NCI-H774 (cell line): ENCODE measurements at places on chromosomes 11 and 22.
A peak's percentile ranks its signal among the peaks of the same experiment; 100 is the strongest.

- DNase-seq: no peak
These were observed 11.0 kb downstream of the XRRA1 start for GRCh38 chr11:74937696-74938475.

GRCh38 chr11:35376613-35377012 lies 42.7 kb downstream of the SLC1A2 start:
- DNase-seq: no peak

- no peak for DNase-seq
These were observed 76.5 kb downstream of the PDE2A start for GRCh38 chr11:72597721-72598120.

GRCh38 chr11:43802509-43802908 lies 78.1 kb upstream of the ALKBH3 start:
- no peak for DNase-seq

DNA sequence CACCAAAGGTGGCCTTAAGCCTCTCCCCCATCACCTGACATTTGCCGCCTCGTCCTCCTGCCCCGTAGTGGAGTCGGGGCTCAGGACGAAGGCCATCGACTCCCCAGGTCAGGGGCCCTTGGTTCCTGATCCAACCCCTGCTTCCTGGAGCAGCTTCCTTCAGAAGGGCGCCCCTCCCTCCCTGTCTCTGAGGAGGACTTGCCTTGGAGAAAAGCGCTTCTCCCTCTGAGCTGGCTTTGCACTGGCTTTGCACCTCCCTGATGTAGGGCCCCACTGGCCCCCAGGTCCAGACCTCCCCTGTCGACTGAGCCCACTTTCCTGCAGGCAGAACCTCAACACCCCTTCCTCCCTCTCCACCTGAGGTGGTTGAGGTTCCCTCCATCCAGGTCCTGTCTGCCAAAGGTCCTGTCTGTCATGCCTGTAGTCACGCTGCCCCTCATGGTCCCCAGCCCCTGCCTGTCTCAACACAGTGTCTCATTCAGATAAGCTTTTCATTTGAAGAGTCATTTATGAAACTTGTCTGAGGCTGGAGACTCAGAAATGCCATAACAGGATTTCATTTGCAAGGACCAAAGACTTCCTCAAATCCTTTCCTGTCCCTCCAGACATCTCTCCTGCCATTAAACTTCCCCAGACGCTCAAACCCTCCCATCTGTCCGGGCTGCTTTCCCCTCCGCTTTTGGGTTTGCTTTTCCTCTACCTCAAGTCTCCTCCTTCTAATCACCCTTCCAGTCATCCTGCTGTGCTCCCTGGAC lies 78.4 kb downstream of the MYO7A start:
- DNase-seq: no peak

GRCh38 chr11:33825854-33826560 lies 51.7 kb upstream of the FBXO3 start:
- no peak for DNase-seq

- no peak for DNase-seq
These were observed 40.7 kb downstream of the MYH9 start for GRCh38 chr22:36347094-36347493.

GRCh38 chr11:57638005-57638781 lies 11.5 kb downstream of the YPEL4 start:
- peak; percentile 73 for DNase-seq

DNA sequence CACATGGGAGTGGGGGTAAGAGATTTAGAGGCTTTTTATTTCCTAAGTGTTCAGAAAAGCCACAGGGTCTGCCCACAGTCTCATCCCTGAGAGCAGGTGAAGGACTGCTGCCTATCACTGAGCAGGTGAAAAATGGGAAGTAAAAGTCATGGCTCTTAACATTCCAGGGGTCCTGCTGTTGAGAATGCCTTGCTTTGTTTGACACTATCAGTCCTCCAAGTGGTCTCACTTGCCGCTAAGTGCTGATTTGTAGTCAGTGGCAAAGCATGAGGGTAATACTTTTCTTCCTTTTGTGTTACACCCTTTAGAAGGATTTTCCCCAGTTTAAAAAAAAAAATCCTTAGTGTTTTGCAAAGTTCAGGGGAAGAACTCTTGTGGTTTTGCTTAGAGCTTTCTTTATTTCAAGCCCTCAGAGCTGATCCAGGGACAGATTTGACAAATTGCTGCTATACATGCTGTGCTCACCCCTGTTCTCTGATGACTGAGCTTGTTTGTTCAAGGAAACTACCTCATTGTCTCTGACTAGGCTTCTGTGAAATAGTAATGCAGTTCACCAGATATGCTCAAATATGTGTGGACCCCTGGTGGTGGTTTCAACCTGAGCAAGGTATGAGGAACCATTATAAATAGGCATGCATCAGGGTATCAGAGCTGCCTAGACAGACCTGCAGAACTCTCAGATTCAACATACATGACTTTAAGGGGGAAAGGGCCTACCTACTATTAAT lies 141.0 kb downstream of the ARHGAP42 start:
- DNase-seq: no peak

- no peak for DNase-seq
These were observed 38.5 kb downstream of the TCF20 start for GRCh38 chr22:42231929-42232328.

DNA sequence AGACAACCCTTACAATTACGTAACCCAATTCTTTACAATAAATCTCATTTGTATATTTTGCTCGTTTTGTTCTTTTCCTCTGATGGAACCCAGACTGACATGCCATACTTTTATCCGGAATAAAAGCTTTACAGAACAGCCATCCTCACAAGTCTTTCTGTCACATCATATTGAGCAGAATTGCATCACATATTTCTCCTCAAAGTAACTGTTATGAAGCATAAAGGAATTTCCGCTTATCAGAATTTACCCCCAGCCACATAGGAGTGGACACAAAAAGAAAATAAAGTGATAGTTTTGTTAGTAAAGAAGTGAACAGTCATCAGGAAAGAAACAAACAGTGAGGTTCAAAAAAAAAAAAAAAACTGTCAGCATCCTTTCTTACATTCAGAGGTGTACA lies 539.5 kb upstream of the LUZP2 start:
- no peak for DNase-seq

GRCh38 chr11:110797453-110797852 lies 85.2 kb upstream of the ARHGAP20 start:
- DNase-seq: no peak

- no peak for DNase-seq
These were observed 47.2 kb downstream of the MCHR1 start for GRCh38 chr22:40726514-40726913.

- no peak for DNase-seq
These were observed 129.0 kb upstream of the LDLRAD3 start for GRCh38 chr11:35814720-35815305.

GRCh38 chr11:75811485-75811884 lies 3.5 kb upstream of the UVRAG start:
- DNase-seq: no peak

DNA sequence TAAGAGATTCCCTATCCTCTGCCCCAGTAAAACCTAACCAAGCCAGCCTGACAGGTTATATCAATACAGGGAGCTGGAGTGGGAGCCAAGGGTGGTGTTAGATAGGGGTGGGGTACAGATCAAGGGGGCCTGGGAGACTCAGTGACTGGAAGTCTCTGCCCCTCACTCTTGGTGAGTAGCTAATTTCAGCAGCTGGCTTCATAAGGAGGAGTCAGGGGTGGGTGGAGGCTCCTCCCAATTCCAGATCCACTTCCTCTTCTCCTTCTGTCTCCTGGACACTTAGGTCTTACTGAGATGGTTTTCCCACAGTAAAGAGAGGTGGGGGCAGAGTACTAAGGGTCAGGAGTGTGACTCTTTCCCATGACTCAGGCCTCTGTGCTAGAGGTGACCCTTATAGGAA lies 1.1 kb upstream of the VSIG2 start:
- no peak for DNase-seq

- DNase-seq: no peak
These were observed 16.5 kb upstream of the SHISAL1 start for GRCh38 chr22:44329179-44329796.

DNA sequence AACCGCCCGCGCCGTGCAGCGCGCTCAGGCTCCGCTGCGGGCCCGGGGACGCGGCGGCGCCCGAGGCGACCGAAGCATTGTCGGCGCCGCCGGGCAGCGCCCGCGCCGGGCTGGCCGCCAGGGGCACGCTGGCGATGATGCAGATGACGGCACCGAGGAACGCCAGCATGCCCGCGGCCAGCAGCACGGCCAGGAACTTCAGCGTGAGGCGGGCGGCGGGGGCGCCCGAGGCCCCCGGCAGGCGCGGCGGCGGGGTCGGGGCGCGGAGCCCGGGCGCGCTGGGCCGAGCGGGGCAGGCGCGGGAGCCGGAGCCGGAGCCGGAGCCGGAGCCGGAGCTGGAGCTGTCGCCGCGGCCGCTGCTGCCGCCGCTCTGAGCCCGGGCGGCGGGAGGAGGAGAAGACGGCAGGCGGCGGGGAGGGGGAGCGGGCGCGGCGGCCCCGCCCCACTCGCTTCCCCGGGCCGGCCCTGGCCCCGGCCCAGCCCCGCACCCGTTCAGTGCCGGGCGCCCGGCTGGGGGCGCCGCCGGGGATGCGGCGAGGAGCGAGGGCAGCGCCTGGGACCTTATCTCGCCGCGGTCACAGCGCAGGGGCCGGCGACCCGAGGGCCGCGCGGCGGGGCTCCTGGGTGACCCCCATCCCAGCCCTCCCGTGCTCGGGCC lies at the start of gene NPTXR:
Gene NPTXR (minus strand): TSS at position 372 of the 658 bp plus-strand sequence.
- DNase-seq: peak; percentile 7

GRCh38 chr11:108432783-108433182 lies 34.5 kb downstream of the C11orf65 start:
- no peak for DNase-seq

DNA sequence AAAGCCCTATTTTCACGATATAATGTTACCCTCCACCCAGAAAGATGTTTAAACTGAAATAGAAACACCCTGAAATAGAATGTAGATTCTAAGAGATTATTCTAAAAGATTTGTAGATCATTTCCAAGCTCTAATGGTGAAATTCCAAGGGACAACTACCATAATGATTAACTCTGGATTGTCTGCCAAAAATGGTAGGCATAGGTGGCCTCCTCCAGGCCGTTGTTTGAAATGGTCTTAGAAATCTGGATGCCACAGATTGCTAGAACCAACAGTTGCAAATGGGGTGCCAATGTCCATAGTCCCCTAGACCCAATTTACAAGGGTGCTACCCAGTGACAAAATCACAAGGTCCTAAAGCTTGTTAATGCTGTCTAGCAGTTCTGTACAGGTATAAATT lies 6.7 kb upstream of the SLC6A5 start:
- no peak for DNase-seq

DNA sequence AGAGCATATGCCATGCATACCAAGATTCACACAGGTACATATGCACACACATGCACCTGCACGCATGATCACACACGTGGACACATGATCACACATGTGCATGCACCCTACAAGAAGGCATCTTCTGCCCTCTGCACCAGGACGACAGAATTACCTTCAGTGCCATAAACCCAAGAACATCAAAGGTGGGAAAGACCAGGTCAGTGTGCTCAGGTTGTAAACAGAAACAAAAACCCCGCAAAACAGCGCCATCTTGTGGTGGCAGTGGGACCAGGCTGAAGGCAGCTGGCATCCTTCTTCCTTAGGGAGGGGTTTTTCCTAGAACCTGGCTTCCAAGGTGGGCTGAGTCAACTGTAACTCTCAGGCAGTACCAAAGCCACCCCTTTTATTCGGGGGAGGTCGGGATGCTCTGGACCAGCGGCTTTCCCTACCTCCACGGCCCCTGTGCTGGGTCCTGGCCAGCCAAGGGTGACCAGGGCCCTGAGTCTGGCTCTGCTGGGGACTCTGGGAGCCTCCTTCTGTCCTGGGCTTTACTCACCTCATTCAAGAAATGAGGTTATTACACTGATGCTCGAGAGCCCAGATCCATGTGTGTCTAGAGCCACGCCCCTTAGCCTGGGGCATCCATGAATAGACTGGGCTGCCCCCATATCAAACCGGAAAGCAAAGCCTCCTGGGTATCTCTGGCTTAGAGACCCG lies 69.4 kb upstream of the FGF3 start:
- DNase-seq: peak; percentile 54

DNA sequence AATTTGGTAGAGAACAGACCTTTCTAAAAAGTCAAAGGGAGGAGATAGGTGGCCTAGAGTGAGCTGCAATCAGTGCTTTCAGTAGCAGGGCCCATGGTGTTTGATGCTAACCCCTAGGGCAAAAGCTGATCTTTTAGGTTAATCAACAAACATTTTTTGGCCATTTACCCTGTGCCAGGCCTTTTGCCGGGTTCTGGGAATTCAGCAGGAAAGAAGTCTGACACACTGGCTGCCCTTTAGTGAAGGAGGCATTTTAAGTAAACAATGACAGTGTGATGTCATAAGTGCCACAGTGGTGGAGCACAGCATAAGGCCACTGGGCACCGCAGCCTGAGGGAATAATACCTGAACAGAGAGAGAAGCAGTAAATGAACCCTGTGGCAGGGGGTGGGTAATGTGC lies 29.0 kb downstream of the C22orf31 start:
- no peak for DNase-seq

DNA sequence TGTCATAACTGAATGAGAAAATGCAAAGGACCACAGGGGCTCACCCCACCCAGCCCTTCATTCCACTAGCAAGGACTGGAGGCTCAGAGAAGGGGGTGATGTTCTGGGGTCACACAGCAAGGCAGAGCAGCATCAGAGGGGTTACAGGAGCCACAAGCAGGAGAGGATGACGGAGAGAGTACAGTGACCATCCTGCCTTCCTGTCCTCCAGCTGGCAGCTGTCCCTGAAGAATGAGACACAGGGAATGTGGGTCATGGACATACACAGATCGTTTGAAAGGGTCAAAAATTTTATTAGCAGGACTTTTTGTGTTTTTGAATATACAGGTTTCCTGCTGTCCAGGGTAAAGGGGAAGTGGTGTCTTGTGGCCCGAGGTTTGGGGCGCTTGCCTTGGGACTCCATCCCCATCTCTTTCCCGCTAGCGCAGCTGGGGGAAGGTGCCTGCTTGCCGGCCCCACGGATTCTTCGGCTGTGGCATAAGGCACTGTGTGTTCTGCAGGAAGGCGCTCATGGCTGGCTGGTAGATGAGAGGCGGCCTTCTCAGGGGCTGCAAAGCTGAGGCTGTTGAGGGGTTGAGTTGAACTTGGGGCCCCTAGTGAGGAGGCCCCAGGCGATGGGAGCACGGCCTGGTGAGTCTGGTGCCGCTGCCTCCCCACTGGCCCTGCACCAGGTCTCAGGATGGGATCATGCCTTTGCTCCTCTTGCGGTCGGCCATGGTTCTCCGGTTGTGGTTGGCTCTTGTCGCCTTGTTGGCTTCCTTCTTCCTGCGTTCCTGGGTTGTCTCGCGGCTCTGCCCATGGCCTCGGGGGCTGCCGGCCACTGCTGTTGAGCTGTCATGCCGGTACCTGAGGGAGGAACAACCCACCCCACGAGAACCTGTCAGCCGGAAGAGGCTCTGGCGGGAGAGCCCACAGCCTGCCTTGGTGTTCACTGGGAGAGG lies 21.4 kb downstream of the UQCR10 start:
- no peak for DNase-seq
